NCI-H226 (cell line): ENCODE measurements at places on chromosomes 2 and 18.

- no peak for DNase-seq
These were observed 1.3 kb downstream of the INPP4A start for GRCh38 chr2:98445683-98446581.

DNA sequence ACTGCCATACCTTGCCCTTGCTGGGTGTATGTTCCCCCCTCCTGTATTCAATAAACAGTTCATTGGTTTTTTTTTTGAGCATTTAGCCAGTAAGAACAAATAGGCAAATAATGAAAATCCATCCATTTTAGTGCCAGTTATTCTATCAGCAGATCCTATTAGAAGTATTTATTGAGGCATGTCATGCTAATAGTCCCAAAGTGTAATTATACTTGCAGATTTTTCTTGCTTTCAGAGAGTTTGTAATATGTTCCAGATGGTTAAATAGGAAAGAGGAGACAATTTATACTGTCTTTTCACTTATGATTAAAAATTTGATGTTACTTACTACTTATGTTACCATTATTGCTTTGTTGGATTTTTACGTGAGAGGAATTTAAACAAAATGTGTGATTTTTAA, 127.6 kb downstream of the NCOA1 start:
- no peak for DNase-seq

- DNase-seq, result no peak
These were observed 32.8 kb upstream of the MARCO start for GRCh38 chr2:118909191-118909590.

GRCh38 chr2:235614900-235615712, 121.3 kb downstream of the AGAP1 start:
- DNase-seq, result peak; percentile 83

DNA sequence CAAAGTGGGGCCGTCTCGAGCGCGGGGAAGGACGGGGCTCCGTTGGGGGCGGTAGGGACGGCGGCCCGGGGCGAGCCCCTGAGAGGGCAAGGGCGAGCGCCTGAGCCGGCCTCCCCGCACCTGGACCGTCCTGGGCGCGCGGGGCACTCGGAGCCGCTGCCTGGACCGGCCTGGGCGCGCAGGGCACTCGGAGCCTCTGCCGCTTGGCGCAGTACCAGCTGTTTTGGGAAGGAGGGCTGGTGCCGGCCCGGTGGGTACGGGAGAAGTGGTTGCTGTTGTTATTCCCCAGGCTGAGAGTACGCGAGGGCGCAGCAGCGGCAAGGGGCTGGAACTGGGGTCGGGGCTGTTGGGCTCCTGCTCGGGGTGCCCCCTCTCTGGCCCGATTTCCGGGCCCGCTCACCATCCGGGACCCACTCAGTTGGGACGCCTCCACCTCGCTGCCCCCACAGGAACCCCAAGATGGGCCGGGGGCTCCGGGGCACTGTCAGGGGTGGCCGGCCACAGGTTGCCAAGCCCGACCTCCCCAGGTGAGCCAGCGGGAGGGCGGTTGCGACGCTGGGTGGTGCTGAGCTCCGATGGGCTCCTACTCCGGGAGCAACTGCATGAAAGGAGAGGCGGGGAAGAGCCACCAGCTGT, 579 bp downstream of the ARHGEF4 start:
- no peak for DNase-seq

DNA sequence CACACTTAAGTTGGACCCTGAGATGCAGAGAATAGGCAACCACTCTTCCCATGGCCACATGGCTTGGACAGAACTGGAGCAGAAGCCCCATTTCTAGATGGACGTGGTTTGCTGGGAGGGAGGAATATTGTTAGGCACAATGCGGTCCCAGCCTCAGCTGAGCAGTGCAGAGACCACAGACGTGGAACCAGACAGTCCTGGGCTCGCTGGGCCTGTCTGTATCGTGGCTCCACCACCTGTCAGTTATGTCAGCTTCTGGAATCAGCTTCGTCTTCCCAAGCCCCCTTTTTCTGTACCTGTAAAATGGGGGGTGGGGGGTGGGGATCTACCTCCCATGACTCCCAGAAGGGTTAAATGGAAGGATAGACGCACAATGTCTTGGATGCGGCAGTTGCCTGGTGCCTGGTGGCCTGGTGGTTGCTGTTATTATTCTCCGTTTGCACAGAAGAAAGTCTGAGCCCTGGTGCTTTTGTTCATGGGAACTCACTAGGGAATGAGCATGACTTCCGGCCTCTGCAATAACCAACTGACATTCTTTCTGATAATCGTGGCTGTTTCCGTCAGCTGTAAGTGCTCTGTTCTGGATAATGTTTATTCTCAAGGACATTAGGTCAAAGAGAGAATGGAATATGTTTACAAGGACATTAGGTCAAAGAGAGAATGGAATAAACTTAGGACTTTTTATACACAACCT, 31.4 kb downstream of the COLEC11 start:
- DNase-seq, result no peak

- peak; percentile 29 for DNase-seq
These were observed 317.1 kb upstream of the CWC22 start for GRCh38 chr2:180324182-180324581.
